ENCODE measurements at places on chromosomes 6 and 20. TPM values are rescaled to one million over a fixed set of nuclear protein-coding genes. Genes with fewer than 3 reads are reported as not detected.
A peak's percentile ranks its signal among the peaks of the same experiment; 100 is the strongest.

- H3K27ac ChIP-seq = no peak overlapping the region
- no peaks in the 10 kb centered on the region for H3K4me1 ChIP-seq
- H3K36me3 ChIP-seq = no peaks in the 10 kb centered on the region
- no peaks in the 10 kb centered on the region for H3K27me3 ChIP-seq
- no peak overlapping the region for H3K4me3 ChIP-seq
- no peak for DNase-seq
These were observed 46.3 kb downstream of the CYP39A1 start for GRCh38 chr6:46606338-46606737.

DNA sequence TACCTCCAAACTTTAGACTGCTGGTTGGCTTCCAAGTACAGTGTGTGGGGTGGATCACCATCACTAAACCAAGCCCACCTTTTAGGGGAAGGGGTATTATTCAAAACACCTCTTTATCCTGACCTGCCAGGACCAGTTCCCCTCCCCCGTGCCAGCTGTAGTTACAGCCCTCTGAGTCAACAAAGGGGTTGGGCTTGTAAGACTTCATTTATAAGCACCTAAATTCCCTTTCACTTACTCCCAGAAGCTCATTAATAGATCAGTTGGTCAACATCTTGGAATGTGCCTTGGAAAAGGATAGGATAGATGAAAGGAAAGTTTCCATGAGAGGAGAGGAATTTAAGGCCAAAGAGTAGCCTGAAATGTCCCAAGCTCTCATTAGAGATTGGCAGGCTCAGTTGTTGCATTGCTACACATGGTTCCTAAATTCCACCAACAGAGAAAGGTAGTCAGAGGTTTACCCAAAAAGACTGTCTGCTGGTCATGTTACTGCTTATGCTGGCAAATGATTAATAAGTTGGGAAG lies 59.2 kb downstream of the TNFAIP3 start:
- DNase-seq = peak; percentile 5
- H3K4me1 ChIP-seq = peaks cover 7% of the 10 kb centered on the region
- H3K27me3 ChIP-seq = no peaks in the 10 kb centered on the region
- no peak overlapping the region for H3K27ac ChIP-seq
- H3K36me3 ChIP-seq = no peaks in the 10 kb centered on the region

- no peak overlapping the region for H3K27ac ChIP-seq
- H3K4me3 ChIP-seq = no peak overlapping the region
- no peaks in the 10 kb centered on the region for H3K4me1 ChIP-seq
These were observed 1108.1 kb downstream of the GRIK2 start for GRCh38 chr6:102501615-102502014.

Gene SNAI1
- 9.8 TPM for total RNA-seq

Gene CUL7
- total RNA-seq = 39.6 TPM

DNA sequence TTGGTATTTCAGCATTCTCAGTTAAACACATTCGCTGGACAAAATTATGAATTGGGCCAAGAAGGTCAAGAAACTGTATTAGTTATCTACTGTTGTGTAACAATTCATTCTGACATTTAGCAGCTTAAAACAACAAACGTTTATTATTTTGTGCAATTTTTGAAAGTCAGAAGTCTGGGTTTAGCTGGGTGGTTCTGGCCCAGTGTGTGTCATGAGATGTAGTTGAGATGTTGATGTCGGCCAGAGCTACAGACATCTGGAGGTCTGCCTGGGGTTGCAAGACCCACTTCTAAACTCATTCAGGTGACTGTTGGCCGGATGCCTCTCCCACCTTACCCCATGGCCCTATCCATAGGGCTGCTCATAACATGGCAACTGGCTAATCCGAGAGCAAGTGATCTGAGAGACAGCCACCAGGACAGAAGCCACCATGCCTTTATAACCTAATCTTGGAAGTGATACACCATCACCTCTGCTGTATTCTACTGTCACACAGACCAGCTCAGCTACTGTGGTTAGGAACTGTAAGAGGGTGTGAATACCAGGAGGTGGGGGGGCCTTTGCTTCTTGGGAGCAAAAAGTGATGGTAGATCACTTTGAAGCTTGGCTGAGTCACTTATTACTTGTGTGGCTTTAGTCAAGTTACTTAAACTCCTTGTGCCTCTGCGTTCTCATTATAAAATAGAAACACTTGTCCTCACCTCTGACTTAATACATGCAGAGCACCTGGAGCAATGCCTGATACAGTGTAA lies 217.0 kb upstream of the MYLIP start:
- no peaks in the 10 kb centered on the region for H3K27me3 ChIP-seq
- H3K36me3 ChIP-seq = no peaks in the 10 kb centered on the region
- no peak for DNase-seq
- no peak overlapping the region for H3K27ac ChIP-seq
